ENCODE measurements at places on chromosomes 4 and X.

DNA sequence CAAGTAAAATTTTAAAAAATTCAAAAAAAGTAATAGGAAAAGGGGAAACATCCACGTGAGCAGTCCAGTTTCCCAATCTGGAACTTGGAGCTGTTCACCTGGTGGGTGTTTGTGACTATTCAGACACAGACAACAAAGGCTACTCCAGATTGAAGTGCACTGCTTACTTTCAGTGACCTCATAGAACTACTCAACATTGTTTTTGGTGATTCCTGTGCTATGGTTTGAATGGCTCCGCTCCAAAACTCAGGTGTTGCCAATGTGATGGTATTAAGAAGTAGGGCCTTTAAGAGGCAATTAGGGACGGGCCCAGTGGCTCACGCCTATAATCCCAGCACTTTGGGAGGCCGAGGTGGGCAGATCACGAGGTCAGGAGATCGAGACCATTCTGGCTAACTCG, 22.1 kb downstream of the SH3RF1 start:
- no peak for DNase-seq

DNA sequence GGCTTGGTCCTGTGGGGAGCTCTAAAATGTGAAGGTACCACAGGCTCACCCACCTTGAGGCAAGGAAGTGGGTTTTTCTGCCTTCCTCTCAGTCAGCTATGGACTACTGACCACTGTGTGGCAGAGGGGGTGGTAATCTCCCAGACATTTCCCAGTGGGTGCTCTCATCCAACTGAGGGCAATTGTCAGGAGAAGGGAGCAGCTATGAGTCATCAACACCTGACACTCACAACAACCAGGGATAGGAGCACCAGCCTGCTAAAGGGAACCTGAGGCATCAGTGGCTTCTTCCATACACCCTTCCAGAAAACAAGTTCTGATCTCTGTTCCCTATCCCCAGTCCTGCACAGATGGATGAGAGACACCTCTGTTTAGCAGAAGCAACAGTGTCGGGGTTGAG, 468.8 kb downstream of the BCOR start:
- DNase-seq = no peak

GRCh38 chr4:113823291-113823659, 61.7 kb upstream of the CAMK2D start:
- DNase-seq = no peak

- DNase-seq = no peak
Measured at GRCh38 chr4:185235843-185236503, 26.6 kb downstream of the SNX25 start.

GRCh38 chrX:83416273-83416672, 91.8 kb upstream of the POU3F4 start:
- DNase-seq = no peak

GRCh38 chrX:151815398-151815797, 80.9 kb downstream of the CNGA2 start:
- DNase-seq = no peak

GRCh38 chrX:71532078-71532752, 689 bp upstream of the OGT start:
- DNase-seq = peak; percentile 43

GRCh38 chr4:151582098-151582497, 173.1 kb downstream of the FHIP1A start:
- no peak for DNase-seq

DNA sequence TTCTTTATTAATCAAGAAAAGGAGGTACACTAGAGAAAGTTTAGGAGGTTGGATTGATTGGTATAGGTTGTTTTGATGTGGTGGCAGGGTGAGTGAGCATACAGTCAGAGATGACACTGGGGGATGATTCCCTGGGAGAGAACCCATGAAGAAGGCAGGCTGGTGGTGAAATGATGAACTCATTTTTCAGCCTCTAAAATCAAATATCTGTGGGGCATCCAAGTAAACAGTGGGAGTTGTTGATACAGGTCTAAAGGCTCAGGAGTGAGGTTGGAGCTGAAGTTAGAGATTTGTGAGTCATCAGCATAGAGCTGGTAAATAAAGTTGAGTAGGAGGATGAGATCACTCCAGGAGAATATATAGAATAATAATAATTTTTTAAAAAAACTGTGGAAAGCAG, 10.0 kb upstream of the AP1S2 start:
- no peak for DNase-seq

DNA sequence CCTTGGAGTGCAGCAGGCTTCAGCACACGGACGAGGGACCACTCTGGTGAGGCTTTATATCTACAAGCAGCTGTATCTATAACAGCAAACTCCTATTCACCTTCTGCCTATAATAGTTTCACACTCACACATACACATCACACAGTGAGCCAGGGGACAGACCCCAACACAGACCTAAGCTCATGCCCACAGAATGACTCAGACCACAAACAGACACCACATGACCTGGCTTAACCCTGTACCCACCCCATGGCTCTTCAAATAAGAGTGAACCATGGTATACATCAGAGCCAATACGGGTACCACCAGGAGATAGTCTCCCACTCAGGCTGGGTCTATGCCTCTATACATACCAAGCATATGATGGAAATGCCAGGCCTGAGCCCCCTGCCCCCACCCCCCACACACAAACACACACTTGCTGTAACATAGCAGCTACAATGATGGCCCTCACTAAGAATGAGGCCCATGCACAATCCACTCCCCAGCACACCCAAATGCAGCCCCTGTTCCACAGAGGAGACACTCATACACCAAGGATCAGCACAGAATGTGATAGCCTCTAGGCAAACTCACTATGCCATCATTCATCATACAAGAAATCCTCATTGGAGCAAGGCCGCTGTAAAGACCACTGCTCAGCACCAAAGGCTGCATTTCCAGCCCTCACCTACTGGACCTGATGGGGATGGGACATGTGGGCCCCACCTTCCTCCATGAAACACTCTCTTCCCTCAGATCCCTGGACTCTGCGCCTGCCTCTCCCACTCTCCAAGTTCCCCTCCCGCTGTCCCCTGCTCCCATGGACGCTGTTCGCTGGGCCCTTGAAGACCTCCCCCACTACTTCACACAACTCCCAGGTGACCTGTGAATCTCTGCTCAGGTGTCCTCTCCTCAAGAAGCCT, 62.1 kb upstream of the XIAP start:
- DNase-seq = no peak

DNA sequence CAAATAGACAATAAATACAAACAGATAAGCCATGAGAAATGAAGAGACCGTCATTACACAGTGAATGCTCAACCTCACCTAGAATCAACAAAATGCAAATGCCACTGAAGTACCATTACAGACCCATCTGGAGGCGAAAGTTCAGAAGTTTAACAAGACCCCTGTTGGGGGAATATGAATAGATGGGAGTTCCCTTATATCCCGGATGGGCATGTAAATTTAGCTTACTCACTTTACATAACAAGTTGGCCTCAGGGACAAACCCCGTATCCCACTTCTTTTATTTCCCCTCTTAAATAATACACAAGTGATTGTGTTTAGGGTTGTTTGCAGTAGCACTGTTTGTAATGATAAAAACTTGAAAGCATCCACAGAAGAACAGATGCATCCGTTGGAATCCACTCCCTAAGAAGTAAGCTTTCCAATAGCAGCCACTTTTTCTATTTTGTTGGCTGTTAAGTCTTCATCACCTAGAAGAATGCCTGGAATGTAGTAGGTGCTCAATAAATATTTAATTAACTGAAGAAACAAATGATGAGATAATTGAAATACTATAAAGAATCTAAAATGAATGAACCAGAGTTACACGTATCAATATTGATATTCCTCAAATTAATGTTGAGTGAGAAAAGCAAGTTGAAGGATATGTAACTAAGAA, 1076.3 kb upstream of the TENM3 start:
- no peak for DNase-seq

DNA sequence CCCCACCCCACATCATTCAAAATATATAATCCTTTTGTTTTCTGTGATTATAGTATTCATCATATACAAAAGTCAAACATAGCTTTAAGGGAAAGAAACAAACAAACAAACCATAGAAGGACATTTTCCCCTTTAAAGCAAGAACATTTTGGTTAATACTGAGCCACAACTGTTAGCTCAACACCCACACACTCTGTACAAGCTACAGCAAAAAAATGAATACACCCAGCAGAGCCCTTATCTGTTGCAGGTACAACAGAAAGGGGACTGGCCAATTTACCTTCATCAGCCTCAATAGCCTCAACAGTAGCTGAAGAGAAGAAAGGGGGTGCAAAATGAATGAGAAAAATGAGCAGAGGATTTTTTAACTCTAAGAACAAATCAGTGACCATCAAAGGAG, 318.4 kb downstream of the PPP3CA start:
- DNase-seq = no peak

- no peak for DNase-seq
Measured at GRCh38 chrX:8960957-8961468, 72.9 kb downstream of the FAM9B start.

GRCh38 chr4:37603070-37603468, 83.1 kb downstream of the RELL1 start:
- peak; percentile 83 for DNase-seq

DNA sequence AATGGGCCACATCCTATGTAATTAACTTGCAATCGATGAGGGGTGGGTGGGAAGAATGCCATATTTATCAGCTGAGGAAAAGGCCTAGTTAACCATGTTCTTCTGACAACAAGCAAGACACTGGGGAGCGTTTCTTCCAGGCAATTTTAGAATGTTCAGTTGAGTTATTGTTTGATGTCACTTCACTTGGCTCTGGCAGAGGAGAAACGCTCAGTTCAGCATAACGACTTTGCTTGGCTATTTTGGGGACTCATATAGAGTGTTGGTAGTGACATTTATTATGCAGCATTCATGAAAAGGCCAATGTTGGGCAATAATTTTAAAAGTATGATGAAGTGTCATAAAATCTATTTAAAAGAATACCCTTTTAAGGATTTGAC, 648 bp downstream of the SYNPO2 start:
- DNase-seq = no peak

- DNase-seq = no peak
Measured at GRCh38 chr4:25107827-25108516, 52.3 kb downstream of the SEPSECS start.

GRCh38 chrX:39613482-39613995, 484.2 kb downstream of the BCOR start:
- DNase-seq = peak; percentile 74

GRCh38 chr4:117370944-117371668, 285.7 kb upstream of the TRAM1L1 start:
- no peak for DNase-seq

DNA sequence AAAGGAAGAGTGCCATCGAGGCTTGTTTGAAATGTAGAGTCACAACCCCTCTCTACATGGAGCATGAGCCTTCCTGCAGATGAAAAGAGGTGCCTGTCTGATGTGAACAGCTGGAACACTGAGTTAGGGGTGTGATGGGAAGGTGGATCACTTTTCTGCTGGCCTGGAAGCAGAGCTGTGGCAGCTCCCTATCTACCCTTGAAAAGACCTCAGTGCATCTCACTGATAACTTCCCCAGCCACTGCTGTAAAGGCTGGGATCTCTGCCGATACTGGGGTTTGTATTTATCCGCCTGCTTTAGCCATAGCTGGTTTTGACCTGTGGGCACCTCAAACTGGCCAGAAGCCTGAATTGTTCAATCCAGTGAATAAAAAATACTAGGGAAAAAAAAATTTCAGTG, 46.8 kb downstream of the HPGD start:
- DNase-seq = no peak

DNA sequence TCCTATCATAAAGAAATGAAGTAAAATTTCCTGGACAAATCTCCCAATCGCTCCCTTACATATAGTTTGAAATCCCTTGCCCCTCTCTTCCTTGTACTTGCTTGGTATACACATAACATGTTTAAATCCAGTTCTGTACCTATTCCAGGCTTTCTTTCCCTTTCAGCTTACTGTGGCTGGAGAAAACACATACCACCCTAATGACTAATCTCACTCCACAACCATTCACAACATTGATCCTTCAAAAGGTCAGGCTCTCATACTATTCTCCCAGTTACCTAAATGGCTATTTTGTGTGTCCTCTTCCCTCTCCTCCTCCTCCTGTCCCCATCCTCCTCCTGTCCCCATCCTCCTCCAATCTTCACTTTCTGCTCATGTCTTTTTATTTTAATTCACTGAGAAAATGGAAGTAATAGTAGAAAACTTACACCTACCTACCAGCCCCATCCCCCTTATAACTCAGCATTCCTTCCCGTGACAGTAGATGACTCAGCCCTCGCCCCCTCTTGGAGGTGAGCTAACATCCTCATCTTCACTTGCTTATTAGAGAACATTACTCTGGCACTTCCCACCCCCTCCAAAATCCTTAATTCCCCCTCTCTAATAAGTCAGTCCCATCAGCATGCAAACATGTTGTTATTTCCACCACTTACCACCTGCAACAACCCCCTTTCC, 77.5 kb downstream of the IL15 start:
- no peak for DNase-seq

GRCh38 chr4:41832961-41833360, 84.4 kb upstream of the PHOX2B start:
- DNase-seq = no peak

DNA sequence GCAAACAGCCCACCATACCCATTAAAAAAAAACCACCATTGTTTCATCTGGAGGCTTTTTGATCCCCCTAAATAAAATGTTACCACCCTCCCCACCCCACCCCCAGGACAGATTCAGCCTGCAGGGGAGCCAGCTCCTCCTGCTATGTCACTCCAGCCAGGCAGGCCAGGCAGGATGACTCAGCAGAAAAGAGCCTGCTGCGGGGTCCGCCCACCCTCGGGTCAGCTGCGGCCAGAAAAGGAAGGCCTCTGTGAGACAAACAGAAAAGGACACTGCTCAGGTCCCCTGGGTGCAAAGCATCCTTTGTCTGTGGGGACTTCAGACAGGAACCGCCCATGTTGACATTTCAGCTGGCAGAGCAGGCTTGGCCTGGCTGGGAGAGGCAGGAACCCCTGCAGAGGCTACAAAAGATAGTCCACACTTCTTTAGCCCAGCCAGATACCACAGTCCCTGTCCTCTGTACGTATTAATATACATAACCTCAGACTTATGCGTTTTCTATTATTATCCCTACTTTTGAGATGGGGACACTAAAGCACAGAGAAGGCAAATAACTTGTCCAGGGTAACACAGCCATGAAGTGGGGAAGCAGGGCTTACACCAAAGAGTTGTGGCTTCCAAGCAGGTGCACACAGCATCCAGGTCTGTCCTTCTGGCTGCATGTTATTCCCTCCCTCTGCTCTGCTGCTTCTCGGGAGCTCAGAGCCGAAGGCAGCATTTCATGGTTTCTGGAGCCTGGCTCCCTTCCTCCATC, 147.7 kb downstream of the CPEB2 start:
- DNase-seq = peak; percentile 80

All from ecto neural progenitor cell (in vitro differentiated cells).